ENCODE measurements at places on chromosomes 11 and 22.

DNA sequence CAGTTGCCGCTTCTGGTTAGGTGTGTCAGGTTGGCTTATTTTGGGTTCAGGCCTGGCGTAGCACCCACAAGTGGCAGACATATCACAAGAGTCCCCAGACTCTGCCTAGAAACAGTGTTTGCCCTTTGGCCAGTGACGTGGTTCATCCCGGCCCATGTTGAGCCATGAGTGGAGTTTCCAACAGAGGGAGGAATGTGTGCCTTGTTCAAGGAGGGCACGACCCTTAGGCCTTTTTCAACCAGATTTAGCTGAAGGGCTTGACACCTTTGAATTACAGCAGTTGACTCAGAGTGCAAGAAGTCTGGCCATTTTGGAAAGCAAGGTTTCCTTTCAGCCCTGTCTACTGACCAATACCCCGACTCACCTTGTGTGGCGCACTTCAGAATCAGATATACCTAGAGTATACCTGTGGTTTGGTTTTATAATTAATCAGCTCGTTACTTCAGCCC lies 15.1 kb upstream of the AIFM3 start:
- no peak for DNase-seq

- DNase-seq, result no peak
These were observed 3.8 kb downstream of the EHD1 start for GRCh38 chr11:64874308-64875240.

DNA sequence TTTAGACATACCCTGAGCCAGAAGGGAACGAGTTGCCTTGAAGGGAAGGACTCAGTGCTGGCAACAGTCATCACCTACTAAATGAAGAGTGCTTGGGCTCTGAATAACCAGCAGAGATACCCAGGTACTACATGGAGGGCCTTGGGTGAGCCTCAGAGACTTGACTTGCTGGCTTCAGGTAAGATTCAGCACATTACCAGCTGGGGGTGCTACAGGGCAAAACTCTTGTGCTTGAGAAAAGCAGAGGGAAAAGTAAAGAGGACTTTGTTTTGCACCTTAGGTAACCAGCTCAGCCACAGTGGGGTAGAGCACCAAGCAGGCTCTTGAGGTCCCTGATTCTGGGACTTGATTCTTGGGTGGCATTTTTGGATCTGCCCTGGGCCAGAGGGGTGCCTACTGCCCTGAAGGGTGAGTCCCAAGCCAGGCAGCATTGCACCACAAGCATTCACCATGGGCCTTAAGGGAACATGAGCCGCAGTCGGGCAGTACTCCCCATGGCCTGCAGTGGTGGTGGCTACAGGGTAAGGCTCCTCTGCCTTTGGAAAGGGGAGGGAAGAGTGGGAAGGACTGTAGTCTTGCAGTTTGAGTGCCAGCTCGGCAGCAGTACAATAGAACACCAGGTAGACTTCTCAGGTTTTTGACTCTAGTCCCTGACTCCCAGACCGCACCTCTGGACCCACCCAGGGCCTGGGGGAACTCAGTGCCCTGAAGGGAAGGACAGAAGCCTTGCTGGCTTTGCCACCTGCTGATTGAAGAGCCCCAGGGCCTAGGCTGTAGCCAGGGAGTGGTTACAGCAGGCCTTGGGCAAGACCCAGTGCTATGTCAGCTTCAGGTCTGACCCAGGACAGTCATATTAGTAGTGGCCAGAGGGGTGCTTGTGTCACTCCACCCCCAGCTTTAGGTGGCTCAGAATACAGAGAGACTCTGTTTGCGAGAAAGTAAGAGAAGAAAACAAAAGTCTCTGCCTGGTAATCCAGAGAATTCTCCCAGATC lies 22.7 kb upstream of the PLEKHA7 start:
- no peak for DNase-seq

GRCh38 chr11:84211896-84212295 lies 925.7 kb upstream of the CCDC90B start:
- DNase-seq, result no peak

DNA sequence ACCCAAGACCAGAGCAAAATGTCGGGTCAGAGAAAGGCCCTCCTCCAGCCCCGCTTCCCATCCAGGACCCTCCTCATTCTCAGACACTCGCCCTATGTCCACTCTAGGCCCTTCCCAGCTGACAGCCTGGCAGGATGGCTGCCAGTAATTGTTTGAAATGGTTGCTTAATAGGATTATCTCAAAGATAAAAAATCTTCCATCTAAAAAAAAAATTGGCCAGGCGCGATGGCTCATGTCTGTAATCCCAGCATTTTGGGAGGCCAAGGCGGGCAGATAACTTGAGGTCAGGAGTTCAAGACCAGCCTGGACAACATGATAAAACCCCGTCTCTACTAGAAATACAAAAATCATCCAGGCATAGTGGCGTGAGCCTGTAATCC lies 32.4 kb downstream of the SCGB1A1 start:
- no peak for DNase-seq

Data from occipital lobe (tissue), 3 donors.